ENCODE measurements at places on chromosomes 4 and X. TPM values are rescaled to one million over a fixed set of nuclear protein-coding genes. Genes with fewer than 3 reads are reported as not detected.

Gene IL1RAPL1
- total RNA-seq = 0.46 TPM

Gene CT47A7
- not detected for total RNA-seq

Gene PRR32
- total RNA-seq = not detected

Gene RXFP1
- total RNA-seq = 5.6 TPM

Gene NRK
- total RNA-seq = 2.1 TPM

Gene CXCL3
- 18.5 TPM for total RNA-seq

Gene REPS2
- total RNA-seq = 0.14 TPM

Gene ARSD
- total RNA-seq = 22.2 TPM

Gene FBXO8
- 39.0 TPM for total RNA-seq

Gene HPSE
- 0.83 TPM for total RNA-seq

Gene ZNF275
- 5.8 TPM for total RNA-seq

Gene GYG2
- total RNA-seq = 11.4 TPM

Gene SPANXA1
- total RNA-seq = 0.28 TPM

Gene ETDA
- total RNA-seq = not detected

Gene CLOCK
- total RNA-seq = 15.8 TPM

Gene ARMCX2
- 76.7 TPM for total RNA-seq

Gene SAGE1
- total RNA-seq = under 0.01 TPM

Gene FRMPD4
- 2.4 TPM for total RNA-seq

Gene TMEM154
- 2.3 TPM for total RNA-seq

Gene TCEAL7
- total RNA-seq = 37.3 TPM

Gene MSANTD1
- total RNA-seq = 0.74 TPM

Gene ADGRG4
- not detected for total RNA-seq
